ENCODE measurements at places on chromosomes 1 and 21.
A peak's percentile ranks its signal among the peaks of the same experiment; 100 is the strongest.

GRCh38 chr1:193462629-193463320, 276.4 kb upstream of the B3GALT2 start:
- DNase-seq = no peak

- DNase-seq = no peak
These were observed 86.4 kb downstream of the NAV1 start for GRCh38 chr1:201625226-201625761.

DNA sequence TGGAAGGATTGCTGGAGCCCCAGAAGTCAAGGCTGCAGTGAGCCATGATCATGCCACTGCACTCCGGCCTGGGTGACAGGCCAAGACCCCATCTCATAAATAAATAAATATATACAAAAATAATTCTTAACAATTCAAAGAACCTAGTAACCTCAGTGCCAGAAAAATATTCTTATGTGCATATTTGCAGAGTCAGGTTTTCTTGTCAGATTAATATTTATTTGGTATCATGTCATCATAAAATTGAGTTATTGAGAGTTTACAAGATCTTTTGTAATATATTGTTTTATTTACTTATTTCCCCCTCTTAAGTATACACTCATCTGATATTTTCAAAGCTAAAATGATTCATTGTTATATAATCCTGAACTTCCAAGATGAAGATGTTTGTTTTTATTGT, 24.5 kb upstream of the AGL start:
- DNase-seq = no peak

DNA sequence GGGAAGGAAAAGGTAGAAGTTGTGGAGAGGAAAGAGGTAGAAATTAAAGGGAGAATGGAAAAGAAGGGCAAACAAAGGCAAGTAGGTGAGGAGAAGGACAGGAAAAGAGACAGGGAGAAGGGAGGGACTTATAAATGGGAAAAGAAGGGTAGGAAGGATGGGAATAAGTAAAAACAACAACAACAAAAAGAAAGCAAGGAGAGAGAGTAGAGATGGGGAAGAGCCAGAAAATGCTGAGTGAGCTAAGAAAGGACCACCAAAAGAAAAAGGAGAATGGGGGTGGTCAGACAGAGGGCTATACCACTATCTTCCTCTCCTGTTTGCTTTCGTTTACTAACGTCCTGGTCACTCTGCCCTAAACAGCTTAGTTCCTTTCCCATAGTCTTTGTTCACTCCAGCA, 1.7 kb upstream of the CMPK1 start:
- DNase-seq = no peak

DNA sequence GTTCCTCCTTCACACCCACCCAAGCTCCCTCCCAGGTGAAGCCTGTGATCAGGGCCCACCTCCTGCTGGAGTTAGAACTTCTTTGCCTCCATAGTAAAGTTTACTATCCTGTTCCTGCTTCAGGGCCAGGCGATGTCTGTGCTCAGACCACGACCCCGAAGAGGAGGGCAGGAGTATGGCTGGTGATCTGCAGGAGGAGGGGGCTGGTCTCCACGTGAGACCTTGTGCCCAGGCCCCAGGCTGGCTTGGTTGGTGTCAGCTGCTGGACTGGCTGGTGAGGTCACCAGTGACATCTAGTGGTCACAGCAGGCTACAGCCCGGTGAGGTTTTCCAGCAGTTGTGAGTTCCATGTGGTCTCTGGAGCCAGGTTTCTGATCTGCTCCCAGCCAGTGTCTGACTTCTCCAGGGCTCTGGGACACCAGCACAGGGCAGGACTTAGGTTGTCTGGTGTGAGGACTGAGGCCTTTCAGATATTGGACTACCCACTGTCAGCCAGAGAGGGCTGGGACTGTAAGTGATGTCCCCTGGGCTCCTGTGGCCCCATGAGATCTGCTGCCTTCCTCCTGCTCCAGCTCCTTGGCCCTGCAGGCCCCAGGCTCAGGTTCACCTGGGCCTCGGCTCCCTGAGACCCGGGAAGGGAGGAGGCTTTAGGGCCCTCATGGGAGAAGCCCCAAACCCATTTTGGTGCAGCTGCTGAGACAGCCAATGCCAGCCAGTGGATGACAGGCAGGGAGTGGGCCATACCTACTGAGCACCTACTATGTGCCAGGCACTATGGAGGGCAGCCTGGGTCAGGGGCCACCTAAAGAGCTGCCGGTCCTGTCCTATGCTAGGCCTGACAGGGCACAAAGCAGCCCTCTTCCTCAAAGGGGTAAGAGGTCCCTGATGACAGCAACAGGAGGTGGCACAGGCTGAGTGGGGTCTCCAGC, 6.0 kb upstream of the UBL4B start:
- DNase-seq = peak; percentile 56

- no peak for DNase-seq
These were observed 496.9 kb downstream of the NEGR1 start for GRCh38 chr1:71785450-71785849.

DNA sequence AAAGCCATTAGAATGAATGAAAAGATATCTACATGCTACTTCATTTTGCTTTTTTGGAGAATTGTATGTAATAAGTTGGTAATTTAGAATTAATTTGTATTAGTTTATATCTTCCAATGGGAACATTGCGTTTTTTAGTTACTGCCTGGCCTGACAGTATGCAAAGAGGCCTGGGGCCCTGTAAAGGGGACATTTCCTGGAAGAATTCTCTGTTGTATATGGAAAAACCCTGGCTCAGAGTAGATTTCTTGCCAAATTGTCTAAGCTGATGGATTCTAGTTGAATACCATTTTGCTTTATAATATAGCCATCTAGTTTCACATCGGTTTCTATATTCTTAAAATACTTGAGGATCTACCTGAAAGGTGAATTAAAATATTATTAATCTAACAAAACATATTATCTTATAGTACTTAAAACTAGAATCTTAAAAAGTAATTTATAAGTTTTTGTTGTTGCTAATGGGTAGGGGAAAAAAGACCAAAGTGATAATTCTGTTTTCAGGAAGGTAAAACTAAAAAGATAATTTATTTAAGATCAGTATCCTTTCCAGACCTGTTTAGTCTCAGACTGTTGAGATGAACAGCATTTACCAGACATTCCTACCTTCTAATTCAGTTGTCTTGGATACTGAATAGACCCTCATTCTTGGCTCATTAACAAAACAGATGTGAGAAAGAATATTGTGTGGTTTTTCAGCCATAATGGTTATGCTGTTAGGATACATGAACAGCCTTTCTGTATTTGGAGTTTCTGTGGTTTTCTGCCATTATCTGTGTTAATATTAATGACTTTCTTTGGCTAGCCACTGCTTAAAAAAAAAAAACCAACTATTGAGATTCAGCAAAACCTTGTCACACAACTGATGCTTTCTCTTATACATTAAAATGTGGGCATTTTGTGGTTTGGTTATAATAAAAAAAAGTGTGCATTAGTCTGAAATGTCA, 4.8 kb downstream of the AGO3 start:
- no peak for DNase-seq

GRCh38 chr1:213649373-213649772, 338.4 kb upstream of the PROX1 start:
- no peak for DNase-seq

DNA sequence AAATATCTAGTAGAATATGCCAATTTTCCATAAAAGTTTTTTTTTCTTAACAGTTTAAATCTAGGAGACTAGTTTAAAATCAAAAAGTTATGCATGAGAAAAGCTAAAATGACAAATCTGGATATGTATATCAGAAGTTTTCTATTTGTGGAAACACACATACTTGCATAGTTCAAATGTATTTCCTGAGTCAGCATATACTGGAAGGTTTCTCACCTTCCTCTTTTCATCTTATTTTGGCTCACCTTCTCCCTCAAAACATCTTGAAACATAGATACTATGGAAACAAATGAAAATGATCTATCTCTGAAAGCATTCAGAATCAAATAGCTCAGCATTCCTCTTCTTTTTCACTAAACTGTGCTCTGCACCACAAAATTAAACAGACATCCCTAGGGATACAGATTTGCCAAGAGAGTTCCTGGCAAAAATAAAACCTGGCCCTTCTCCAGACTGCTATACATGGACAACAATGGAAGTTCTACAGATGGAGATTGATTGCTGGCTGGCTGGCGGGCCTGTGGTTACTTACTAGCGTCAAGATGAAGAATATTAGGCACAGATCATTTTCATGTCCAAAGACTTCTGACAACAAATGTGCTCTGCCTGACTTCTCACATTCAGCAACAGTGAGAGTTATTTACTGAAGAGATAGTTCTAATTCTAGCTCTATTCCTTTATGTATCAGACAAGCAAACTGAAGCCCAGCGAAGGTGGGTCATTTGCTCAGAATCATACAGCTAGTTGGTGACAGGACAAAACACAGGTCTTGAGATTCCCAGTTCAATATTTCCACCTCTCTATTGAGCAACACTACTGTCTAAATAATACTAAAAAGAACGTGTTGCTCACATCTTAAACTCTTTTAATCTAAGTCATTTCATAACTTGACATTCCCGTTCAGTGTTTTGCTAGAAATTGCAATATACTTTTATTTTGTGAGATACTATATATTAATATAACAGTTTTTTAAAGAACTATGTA, 26.6 kb downstream of the DIPK1A start:
- no peak for DNase-seq

DNA sequence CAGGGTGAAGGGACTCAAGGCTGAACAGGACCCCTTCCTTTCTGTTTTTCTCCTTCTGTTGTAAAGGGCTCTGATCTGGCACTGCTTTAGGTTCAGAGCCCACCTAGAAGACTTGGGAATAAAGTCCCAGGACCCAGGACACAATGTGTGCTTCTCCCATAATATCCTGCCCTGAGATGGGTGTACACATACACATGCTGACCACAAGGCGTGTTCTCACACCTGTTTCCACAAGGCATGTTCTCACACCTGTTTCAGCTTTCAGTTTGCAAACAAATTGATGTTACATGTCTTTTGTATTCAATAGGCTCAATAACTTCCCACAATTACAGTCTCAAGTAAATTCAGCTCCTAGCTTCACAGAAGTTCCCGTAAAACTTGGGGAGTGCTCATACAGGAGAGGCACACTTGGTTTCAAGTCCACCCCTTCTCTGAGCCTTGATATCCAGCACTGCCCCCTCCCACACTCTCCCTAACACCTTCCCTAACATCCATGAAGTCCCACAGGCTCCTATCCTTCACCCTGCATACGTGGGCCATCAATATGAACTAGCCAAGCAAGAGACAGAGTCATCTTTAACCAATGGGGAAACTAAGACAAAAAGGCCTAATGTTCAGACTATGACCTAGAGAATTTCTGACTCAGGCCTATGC, 41.7 kb downstream of the ERI3 start:
- no peak for DNase-seq

- DNase-seq = no peak
These were observed 60.8 kb upstream of the IVNS1ABP start for GRCh38 chr1:185377831-185378230.

- no peak for DNase-seq
These were observed 32.7 kb downstream of the TFAP2E start for GRCh38 chr1:35605867-35606182.

DNA sequence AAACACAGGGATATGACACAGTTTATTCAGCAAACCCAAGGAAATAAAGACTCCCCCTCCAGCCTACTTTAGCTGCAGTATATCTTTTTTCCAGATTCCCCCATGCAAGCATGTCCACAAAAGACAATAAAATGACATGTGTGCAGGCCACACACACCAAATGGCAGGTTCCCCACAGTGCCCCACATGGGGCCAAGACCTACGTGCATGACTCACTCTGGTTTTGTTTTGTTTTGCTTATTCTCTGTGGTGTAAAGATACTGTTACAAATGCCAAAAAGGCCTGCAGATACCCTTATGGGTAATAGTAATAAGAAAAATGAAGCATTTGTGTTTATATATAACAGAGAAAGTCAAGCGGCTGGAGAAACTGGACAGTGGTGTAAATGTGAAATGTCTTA, 71.6 kb downstream of the RD3 start:
- no peak for DNase-seq

DNA sequence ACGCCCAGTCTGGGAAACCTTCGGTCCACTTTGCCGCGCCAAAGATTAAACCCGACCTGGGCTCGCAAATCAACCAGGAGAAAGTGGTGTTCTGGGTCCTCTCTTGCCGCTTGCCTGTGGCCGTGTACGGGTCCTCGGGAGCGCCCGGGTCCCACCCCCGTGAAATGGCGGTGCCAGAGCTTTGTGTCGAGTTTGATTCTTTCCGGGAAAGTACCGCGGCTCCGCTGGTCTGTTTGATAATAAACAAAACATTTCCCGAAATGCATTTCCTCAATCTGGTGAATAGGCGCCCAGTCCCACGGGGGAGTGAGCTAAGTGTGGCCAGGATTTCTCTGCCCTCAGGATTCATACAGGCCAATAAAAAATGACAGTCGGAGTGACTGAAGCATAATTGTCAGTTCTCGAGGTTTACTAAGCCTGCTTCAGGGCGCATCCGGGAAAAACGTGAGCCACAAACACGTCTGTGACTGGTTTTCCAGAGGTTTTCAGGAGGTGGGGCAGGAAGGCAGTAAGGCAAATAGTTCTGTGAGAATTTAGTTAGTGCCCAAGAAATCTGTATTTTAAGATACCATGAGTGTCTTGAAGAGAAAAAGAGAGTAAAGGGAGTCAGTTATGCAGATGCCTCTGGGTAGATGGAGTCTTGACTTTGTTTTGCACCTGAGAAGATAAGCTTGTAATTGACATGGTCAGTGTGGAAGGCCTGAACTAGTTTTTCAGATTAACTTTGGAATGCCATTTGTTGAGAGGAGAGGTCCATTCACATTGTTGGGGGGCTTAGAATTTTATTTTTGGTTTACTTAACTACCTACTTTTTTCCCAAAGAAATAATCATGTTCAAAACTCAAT, 675 bp downstream of the IFNAR1 start:
- DNase-seq = peak; percentile 64

DNA sequence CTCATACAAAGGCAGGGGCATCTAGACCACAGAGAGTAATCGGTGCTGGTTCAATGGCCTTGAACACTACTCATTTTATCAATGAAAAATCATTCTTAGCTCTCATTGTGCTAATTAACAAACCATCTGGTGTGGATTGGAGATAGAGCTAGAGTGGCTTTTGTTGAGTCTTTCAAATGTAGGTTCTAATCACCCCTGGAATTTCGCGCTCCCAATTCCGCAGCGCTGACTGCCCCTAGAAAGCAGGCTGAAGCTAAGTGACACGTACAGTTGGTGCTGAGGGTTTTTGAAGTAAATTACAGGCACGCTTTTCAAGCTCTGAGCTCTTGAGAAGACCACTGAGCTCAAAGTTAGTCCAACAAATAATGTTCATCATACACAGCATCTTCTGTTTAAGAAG, 31.2 kb upstream of the CA6 start:
- no peak for DNase-seq

DNA sequence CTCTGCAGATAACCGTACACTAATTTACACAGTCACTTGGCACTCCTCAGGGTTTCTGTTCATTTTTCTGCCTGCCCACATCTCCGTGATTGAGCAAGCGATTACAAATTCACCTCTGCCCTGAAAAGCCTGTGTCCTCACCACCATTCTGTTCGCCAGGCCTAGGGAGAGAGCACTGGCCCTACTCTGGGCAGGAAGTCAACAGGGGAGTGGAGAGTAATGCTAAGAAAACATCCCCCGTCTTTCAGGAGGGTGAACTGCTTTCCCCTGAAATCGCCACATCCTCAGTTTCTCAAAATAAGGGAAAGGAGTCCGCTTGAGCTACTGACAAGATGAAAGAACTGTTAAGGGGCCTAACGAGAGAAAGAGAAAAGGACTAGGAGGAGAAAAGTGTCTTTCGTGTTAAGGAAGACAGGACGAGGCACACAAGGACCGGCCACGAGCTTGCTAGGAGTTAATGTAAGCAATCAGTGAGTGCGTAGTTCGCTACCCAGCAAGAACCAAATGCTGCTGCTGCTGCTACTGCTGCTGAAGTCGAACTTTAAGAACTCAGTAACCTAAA, 632 bp downstream of the PEX19 start:
- DNase-seq = no peak

Data from activated CD8-positive, alpha-beta memory T cell treated with anti-CD3 and anti-CD28 coated beads, Interleukin-2, amount 50 U/mL, for 4 hours (primary cell).